ENCODE measurements at places on chromosomes 2 and 18. TPM values are rescaled to one million over a fixed set of nuclear protein-coding genes. Genes with fewer than 3 reads are reported as not detected.

- DNase-seq: no peak
These were observed 6.3 kb upstream of the NRP2 start for GRCh38 chr2:205675861-205676516.

CAVIN2 gene
- 263 TPM for total RNA-seq

GRCh38 chr2:103445347-103445746 lies 683.5 kb downstream of the TMEM182 start:
- DNase-seq: no peak

DNA sequence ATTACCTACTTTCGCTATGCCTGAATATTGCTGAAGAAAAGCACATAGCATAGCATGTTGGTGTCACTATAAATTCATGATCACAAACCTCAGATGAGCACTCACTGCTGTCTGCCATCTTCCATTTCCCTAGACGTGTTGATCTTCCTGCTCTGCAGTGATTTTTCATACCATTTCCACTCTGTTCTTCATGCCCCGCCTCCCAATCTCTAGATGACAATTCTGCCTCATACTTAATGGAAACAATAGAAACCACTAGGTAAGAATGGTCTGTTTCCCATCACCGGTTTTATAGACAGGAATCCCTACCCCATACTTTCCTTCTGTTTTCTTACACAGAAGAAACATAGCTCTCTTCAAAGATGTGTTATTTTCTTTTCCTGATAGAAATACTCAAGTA lies 63.8 kb downstream of the PIK3C3 start:
- no peak for DNase-seq

- no peak for DNase-seq
These were observed 99.7 kb upstream of the SMAD7 start for GRCh38 chr18:49050452-49050851.

DNA sequence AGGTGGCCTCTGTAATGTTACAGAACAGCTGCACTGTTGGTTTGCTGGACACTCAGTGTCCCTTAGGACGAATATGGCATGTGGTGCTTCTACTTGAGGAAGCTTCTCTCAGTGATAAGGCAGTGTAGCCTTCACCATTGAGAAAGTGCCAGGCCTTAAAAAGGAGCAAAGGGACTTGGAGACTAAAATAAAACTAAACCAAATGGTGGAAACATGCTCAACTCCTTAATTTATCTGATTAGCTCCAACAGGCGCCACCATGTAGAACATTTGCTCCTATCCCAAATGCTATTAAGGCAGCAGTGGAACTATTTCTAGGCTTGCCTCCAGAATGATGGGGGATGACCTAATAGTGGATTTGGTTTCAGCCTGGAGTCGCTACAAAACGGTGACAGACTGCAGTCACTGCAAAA lies 77.5 kb upstream of the MYL1 start:
- no peak for DNase-seq

APLF gene
- 8.2 TPM for total RNA-seq

KIF5C gene
- 1.6 TPM for total RNA-seq

DNA sequence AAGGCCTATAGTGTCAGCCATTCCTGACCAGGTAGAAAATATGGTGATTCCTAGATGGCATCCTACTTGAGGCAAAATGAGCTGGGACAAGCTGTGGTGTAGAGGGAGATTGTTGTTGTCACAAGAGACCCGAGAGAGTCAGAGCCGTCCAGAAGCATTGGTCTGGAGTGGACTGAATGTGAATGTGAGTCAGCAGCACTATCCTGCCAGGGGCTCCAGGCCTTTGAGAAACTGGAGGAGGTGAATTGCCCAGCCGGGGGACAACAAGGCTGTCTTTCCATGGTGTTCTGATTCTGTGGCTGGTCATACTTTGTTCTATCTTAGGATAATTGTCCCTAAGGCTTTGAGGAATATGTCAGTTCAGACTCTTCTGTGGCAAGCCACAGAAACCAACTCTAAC lies 29.4 kb upstream of the EIF2AK3 start:
- no peak for DNase-seq

Data from right atrium auricular region (tissue), 2 donors.